Colonic mucosa (tissue), 4 donors: ENCODE measurements at places on chromosomes 3 and 15.

DNA sequence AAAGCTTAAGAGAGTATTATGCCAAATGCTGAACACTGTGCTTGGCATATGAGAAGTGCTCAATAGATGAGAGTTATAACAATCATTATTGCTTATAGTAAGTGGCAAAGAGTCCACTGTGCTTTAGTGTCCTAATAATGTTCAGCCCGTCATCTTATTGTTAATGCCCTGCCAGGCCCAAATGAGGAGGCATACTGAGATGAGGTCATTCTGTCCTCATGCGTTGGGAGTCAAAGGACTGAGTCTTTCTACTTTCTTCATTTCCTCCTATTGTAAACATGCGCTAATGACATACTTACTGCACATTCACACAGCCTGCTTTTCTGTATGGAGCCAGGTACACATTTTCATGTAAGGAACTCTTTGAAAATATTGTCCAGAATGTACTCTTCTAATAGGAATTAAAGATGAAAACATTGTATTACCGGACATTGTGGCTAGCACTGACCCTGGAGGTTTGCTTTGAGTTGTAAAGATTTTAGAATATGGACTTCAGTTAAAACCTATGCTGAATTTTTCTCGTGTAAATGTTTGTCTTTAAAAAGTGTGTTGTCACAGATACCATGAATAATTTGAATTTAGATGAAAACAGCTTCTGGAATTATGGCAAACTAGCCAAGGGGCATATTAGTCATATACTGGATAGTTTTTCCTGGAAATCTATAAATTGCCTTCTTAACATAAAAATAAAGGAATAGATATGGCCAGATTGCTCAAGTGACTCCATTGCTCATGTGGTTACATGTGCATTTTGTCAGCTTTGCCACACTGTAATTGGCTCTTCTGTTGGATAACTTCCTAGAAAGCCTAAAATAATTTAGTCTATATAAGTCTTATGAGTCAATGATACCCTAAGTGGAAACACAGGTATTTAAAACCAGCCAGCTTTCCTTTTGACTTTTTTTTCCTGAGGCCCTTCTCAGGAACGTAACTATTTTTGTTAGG, 38.3 kb downstream of the KBTBD12 start:
- no peak for DNase-seq

GRCh38 chr3:106029954-106030626, 161.3 kb upstream of the CBLB start:
- no peak for DNase-seq

- DNase-seq = no peak
Measured at GRCh38 chr3:127698691-127699415, 26.1 kb downstream of the ABTB1 start.

GRCh38 chr3:107795514-107796094, 272.8 kb downstream of the BBX start:
- DNase-seq = no peak

- DNase-seq = peak; percentile 67
Measured at GRCh38 chr15:51380999-51381806, 39.7 kb downstream of the GLDN start.

GRCh38 chr3:179189759-179190158, 41.6 kb downstream of the PIK3CA start:
- DNase-seq = no peak

DNA sequence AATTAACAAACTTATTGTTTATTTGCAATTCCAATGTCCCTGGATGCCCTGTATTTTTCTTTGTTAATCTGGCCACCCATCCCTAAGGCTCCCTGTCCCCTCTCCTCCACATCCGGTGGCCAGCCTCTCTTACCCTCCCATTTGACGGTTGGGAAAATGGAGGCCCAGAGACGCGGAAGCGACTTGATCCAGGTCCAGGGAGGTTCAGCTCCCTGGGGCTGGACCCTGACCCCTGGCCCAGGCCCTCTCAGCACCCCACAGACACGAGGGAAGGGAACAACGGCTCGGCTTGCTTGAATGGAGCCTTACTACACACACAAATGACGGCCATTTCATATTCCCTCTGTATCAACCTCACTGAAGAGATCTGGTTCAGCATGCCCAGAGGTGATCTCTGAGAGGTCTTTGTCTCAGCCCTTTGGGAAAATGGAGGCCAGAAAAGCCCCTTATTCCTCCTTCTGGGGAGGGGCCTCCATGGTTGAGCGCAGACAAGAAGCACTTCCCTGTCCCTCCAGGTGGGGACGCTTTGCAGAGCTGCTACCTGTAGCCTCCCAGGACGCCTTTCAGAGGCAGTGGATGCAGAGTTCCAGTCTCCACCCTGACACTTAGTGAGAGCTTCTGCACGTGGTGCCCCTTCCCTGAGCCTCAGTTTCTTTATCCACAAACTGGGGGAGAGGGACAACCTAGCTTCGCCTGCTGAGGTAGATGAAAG, 82.1 kb downstream of the ATP2B2 start:
- DNase-seq = no peak

DNA sequence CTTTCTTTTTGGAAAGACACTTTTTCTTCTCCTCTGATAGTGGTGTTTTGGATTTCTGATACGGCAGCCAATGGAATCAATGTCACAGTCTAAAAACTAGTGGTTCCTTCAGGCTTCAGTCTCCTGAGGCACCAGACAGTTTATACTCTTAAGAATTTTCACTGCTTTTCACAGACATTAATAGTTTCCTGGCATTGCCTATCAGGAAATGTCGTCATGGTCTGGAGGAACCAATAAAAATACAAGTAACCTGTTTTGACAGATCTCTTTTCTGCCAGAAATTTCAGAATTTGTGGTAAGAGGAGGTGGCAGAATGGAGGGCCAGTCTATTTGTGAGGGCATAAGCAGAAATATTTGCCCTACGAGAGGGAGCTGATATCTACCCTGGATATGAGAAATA, 44.8 kb downstream of the FILIP1L start:
- no peak for DNase-seq

GRCh38 chr3:152398495-152398894, 129.8 kb downstream of the MBNL1 start:
- DNase-seq = no peak

GRCh38 chr3:81694662-81695061, 66.8 kb downstream of the GBE1 start:
- no peak for DNase-seq

DNA sequence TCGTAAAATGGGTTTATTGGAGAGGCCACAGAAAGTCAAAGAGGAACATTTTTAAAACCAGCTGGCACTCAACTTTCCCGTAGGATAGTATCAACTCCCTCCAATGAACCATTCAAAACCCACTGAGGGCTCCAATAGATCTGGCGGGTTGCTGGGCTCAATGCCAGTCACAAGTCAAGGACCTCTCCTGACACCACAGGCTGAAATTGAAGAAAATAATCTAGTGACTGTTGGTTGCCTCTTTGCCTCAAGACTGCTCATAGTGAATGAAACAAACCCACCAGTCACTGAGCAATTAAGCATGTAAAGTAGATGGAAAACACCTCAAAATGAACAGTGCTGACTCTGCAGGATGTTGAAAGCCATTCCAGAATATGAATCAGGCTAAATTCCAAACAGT, 500.6 kb upstream of the AGTR1 start:
- DNase-seq = no peak

DNA sequence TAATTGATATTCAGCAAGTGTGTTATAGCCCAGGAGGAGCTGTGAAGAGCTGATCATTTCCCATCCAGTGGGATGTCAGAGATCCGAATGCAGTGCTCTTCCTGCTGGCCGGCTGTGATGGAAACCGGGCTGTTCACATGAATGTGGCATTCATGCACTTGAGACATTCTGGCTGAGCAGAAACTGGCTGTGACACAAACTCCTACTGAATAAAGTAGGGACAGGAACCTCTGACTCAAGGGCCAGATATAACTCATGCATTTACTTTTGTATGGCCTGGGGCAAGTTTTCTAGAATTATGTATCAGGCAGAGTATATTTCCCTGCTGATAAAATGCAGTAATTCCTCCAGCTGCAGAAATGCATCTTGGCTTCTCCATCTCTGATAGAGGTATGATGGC, 83.4 kb upstream of the FAM3D start:
- DNase-seq = no peak

DNA sequence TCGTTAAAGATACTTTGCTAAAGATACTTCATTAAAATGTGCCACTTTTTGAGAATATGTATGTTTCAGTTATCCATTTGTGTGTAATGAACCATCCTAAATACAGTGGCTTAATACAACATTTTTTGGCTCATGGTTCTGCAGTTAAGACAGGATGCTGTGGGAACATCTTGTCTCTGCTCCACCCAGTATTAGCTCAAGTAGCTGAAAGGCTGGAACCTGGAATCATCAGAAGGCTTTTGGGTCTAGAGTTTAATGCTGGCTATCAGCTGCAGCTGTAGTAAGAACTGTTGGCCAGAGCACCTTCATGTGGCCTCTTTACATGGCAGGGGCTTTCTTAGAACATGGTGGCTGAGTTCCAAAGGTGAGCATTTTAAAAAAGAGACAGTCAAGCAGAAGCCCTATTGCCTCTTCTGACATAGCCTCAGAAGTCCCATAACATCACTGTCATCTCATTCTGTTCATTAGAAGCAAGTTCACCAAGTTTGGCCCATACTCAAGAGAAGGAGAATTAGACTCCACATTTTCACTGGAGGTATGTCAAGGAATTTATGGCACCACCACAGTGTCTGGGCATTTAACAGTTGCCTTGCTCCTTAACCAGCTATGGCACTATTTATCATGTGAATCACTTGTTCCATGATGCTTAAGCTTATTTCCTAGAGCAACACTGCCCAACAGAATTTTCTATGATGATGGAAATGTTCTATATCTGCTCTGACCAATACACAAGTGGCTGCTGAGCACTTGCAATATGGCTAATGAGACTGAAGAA, 70.4 kb upstream of the PDZRN3 start:
- DNase-seq = no peak

GRCh38 chr3:132669256-132669777, 9.2 kb downstream of the UBA5 start:
- DNase-seq = no peak

DNA sequence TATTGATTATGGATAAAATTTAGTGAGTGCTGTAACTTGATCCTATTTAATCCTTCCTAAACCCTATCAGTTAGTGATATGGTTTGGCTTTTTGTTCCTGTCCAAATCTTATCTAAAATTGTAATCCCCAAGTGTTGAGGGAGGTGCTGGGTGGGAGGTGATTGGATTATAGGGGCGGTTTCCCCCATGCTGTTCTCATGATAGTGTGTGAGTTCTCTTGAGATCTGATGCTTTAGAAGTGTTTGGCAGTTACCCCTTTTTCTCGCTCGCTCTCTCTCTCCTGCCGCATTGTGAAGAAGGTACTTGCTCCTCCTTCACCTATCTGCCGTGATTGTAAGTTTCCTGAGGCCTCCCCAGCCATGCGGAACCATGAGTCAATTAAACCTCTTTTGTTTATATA, 134.0 kb upstream of the SUCLG2 start:
- no peak for DNase-seq

DNA sequence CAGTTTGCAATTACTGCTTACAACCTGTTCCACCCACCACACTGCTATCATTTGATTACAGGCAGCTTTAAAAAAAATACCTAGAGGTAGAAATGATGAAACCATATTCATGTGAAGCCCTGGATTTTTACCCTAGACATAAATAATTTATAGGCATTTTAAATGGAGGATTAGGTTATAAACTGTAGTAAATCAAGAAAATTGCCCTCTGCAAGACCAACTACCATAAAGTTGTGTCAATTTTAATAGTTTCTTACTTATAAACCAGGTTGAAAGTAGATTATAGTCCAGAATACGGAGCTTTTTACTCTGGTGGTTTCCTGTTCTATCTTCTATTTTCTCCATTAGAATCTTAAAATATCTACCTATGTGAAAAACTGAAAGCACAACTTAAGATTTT, 13.9 kb downstream of the TNIK start:
- no peak for DNase-seq

DNA sequence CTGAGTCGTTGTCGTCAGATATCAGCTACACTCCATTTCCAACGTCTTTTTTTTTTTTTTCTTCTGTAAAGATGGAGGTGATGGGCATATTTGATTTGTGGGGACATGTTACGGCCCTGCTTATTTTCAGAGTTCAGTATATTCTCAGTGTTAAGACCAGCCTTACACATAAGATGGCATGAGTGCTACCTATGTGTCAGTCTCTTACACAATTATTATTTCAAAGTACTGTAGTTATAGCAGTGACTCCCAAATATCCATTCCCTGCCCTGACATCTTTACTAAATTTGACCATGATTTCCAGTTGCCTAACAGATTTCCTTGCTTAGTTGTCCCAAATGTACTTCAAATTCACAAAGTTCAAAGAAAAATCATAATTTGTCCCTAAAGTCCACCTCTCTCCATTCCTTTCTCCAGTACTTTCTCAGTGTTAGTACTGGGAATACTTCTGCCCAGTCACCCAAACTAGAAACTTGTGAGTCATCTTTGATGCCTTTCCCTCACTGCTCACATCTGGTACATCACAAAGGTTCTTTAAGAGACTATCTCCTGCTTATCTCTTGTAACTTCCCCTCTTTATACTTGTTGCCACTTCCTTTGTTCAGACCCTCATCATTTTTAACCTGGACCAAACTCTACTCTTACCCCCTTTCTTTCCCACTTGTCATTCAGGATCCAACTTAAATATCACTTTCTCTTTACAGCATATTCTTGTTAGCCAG, 67.0 kb downstream of the ZNF609 start:
- DNase-seq = no peak

GRCh38 chr3:133208184-133208583, 170.0 kb downstream of the TMEM108 start:
- DNase-seq = no peak

DNA sequence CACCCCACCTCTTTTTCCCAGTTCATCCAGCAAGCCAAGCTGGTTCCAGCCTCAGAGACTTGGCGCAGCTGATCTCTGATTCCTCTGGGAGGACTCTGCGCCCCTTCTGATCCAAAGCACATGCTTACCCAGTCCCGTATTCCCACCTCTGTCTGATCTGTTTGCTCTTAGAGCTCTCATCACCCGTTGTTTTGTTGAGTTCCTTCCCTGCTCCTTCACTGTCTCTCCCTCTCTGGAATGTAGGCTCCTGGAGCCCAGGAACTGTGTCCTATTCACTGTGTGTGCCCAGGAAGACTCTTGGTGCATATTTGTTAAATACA, 1.3 kb upstream of the ZXDC start:
- no peak for DNase-seq

DNA sequence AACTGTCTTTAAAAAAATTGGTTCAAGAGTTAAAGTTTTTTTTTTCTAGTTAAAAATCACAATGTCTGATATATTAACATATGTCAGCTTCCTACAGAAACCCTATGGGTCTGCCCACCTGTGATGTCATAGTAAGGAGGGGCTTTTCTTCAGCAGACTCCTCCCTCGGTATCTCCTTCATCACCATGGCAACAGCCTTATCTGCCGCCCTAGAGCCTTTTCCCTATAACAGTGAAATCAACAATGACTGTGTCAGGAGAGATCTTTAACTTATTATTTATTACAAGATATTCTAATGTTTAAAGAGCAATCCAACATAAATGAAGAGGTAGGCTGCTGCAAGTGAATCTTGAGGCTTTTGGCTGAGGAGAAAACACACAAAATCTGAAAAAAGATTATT, 138.7 kb downstream of the PEX5L start:
- DNase-seq = no peak

- no peak for DNase-seq
Measured at GRCh38 chr15:95503107-95503506, 827.4 kb upstream of the NR2F2 start.

- DNase-seq = no peak
Measured at GRCh38 chr3:146313746-146314111, 62.8 kb upstream of the PLSCR4 start.

- DNase-seq = no peak
Measured at GRCh38 chr3:13663781-13664535, 115.0 kb downstream of the FBLN2 start.

- DNase-seq = no peak
Measured at GRCh38 chr3:194592798-194593752, 40.1 kb downstream of the TMEM44 start.
